ENCODE measurements at places on chromosomes 6 and 20. TPM values are rescaled to one million over a fixed set of nuclear protein-coding genes. Genes with fewer than 3 reads are reported as not detected.
A peak's percentile ranks its signal among the peaks of the same experiment; 100 is the strongest.

DNA sequence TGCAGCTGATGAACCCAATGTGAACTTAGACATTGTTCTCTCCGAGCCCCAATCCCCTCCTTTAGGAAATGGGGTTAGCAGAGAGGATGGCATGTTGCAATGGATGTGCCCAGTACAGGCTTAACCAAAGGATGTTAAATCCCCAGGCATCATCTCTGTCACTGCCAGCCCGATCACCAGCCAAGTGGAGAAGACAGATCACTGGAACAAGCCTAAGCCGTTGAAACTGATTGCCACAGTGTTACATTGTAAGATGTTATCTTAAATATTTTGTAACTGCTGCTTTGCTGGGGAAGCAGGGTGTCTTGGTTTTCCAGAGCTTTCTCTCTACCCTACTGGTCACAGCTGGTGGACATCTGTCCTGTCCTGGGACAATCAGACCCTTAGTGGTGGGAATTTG is 783.4 kb upstream of the CHD6 start:
- no peak for DNase-seq

GRCh38 chr20:38804682-38805501 is 605 bp upstream of the PPP1R16B start:
- no peak for DNase-seq

DNA sequence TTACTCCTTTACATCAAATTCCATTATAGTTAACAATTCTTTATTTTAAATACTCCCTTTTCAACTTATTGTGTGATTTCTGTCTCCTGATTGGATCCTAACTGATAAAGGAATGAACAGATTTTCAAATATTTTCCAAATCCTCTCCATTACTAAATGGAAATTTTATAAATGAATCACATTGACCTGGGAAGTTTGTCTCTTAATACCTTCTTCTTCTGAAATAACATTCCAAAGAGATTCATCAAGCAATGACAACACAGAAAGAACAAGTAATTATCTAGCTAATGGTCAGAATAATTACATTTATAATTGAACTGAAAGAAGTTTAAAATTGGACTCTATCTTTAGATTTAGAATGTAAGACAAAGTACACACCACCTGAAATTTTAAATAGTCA is 515.4 kb upstream of the PTCHD4 start:
- DNase-seq: no peak

The PGBD1 gene
- total RNA-seq: 4.4 TPM

- DNase-seq: no peak
Observed at GRCh38 chr6:152428126-152428525, 209.0 kb downstream of the SYNE1 start.

DNA sequence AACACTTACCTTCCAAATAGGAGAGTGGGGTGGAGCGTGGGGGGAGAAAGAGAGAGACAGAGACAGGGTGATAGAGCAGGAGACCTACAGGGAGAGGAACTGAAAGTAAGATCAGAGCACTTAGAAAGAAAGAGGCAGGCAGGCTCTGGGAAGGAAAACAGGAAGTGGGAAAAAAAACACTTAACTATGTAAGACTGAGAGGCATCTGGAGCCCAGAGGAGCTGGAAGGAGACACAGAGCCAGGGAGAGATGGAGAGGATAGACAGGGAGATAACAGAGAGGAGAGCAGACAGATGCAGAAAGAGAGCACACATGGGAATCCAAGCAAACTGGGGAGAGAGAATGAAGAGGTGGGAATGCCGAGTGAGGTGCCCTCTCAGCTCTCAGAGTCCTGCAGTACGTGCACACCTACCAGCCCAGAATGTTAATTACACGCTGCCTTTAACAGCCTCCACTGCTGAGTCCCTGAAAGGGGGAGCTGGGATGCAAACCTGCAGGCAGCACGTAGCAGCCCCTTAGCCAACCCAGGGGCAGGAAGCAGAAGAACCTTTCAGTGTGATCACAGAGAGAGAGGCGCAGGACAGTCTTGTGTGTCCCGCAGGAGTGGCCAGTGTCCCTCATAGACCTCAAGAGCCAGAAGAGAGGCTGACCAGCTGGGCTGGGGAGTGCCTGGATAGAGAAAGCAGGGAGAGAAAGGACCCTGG is 132.7 kb upstream of the LRFN2 start:
- peak; percentile 29 for DNase-seq

GRCh38 chr6:123321020-123321419 is 315.7 kb downstream of the TRDN start:
- no peak for DNase-seq

DNA sequence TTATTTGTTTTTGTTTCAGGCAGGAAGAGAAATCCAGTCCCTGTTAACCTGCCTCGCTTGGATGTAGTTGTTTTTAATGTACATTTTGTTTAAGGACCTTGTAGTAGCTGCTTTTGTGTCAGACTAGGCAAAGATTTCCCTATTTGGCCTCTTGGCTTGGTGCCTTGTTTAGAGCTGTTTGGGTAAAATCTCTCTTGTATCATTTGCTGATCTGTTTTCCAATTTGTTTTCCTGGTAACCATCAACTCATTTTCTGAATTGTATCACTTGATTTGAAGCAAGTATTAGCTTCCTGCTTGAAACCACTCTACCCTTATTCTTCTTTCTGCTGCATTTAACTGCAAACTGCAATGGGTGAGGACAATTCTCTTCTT is 160.7 kb downstream of the ZFAND3 start:
- no peak for DNase-seq

The SNAP91 gene
- total RNA-seq: 2.0 TPM

GRCh38 chr6:56821005-56821432 is 133.9 kb upstream of the BEND6 start:
- no peak for DNase-seq

DNA sequence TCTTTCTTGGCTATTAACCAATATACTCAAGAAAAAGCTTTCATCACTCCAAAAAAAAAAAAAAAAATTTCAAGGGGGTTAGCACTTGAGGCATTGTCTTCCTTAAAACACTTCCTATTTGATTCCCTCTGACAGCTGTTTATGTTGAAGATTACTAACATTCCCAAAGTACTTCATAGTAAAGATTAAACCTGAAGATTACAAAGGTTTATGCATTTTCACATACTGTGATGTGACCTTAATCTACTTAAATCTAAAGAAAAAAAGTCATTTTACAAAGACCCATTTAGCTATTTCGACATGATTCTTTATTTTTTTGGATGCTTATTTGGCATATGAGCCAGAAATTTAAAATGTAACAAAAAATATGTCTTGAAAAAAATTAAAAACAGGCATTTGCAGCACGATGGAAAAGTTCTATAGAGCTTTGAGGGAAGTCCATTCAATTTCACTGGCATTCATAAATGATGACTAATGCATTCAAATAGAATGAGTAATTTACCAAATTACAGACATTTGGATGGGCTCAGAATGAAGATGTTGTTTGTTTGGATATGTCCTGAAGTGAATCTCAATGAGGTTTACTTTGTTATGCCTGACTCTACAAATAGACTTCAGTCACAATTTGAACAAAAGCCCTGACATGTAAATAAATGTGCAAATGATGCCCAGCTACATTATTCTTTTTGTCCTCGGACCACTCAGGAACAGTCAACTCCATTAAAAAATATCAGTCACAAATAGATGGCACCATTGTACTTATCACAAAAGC is 674.6 kb upstream of the MARCKS start:
- DNase-seq: no peak

Measured in ovary (tissue), 10 donors.